A172 (cell line): ENCODE measurements at places on chromosomes 7 and 10. TPM values are rescaled to one million over a fixed set of nuclear protein-coding genes. Genes with fewer than 3 reads are reported as not detected.
A peak's percentile ranks its signal among the peaks of the same experiment; 100 is the strongest.

- no peak for DNase-seq
Measured at GRCh38 chr10:101780187-101780817, 2.9 kb downstream of the NPM3 start.

GRCh38 chr7:115066634-115067033, 144.7 kb downstream of the MDFIC start:
- no peak for DNase-seq

GRCh38 chr7:116955801-116956476, 2.6 kb downstream of the ST7 start:
- DNase-seq: no peak

DNA sequence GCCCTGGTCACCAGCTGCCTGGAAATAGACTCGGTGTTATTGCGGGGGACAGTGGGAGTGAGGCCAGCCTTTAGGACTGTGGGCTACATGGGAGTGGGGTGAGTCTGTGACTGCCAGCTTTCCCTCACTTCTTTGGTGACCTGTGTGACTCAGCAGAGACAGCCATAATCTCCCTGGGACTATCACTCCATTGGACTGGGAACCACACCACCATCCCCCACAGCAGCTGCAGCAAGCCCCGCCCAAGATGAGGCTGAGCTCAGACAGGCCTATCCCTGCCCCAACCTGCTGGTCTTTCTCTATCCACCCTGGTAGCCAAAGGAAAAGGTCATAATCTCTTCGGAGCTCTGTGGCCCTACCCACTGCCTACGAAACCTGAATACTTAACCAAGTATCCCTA, 263.2 kb downstream of the FZD1 start:
- no peak for DNase-seq

DNA sequence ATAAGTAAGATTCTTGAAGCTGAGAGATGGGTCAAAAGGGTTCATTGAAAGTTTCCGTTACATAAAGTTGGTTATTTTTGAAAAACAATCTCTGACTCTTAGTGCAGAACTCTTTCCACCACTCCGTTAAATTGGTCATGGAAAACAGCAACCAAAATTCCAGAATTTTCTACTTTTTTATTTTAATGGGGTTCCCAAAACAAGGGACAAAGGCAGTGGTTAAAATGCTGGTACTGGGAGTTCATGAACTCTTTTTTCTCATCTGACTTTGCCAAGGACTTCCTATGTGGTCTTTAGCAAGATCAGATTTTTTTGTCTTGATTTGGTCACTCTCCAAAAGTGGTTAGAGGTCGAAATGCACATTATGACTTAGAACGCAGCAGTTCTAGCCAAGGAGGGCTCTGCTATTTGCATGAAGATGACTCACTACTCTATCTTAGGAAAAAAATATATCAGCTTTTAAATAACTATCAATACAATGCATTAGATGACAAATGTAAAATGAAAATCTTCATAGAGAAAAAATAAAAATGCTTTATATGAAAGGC, 145.7 kb downstream of the REEP3 start:
- peak; percentile 53 for DNase-seq

- no peak for DNase-seq
Measured at GRCh38 chr10:14740684-14741247, 33.9 kb downstream of the FAM107B start.

DNA sequence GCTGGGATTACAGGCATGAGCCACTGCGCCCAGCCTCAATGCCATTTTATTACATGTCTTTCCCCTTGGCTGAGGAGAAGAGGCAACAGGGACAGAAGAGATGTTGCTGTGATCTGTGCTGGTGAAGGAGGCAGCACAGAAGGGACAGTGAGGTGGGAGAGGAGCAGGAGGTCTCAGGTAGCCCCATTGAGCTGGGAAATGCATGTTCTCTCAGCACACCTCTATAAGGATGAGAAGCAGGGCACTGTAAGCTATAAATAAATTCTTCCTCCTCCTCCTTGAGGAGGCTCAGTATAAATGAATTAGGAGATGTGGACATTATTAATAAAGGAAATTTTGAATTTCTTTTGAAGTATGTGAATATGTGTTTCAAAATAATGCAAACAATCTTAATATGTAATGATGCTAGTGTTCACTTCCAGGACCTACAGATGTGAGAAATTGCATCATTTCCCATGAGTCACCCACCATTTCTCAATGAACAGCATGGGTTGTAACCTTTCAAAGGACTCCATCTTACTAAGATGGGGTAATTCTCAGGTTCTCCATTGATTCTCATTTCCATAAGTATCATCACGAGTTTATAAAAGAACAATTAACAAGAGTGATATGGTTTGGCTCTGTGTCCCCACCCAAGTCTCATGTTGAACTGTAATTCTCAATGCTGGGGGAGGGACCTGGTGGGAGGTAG, 88.9 kb upstream of the ODAD2 start:
- DNase-seq: peak; percentile 84

- no peak for DNase-seq
Measured at GRCh38 chr7:158664406-158664805, 40.2 kb downstream of the NCAPG2 start.

Gene TWIST1
- total RNA-seq: 15.6 and 20.9 TPM in 2 replicates

Gene ADRB1
- 1.1 and 1.5 TPM in 2 replicates for total RNA-seq

Gene CREB5
- total RNA-seq: 1.4 and 3.2 TPM in 2 replicates

Gene LHFPL3
- not detected in 2 replicates for total RNA-seq

Gene TMEM273
- not detected in 2 replicates for total RNA-seq

Gene UNCX
- not detected in 2 replicates for total RNA-seq

Gene MBL2
- not detected in 2 replicates for total RNA-seq

Gene BEND7
- total RNA-seq: 22.0 and 44.2 TPM in 2 replicates

Gene AKR1D1
- not detected in 2 replicates for total RNA-seq

Gene TAS2R5
- 0.10 TPM in 1 of 2 replicates, not detected in the other for total RNA-seq

Gene PIP4K2A
- total RNA-seq: 74.9 and 92.5 TPM in 2 replicates

Gene ENKUR
- total RNA-seq: not detected in 2 replicates

Gene GIMAP7
- total RNA-seq: not detected in 2 replicates
